Fibroblast of skin of scalp (primary cell): ENCODE measurements at places on chromosomes 7 and 10.

DNA sequence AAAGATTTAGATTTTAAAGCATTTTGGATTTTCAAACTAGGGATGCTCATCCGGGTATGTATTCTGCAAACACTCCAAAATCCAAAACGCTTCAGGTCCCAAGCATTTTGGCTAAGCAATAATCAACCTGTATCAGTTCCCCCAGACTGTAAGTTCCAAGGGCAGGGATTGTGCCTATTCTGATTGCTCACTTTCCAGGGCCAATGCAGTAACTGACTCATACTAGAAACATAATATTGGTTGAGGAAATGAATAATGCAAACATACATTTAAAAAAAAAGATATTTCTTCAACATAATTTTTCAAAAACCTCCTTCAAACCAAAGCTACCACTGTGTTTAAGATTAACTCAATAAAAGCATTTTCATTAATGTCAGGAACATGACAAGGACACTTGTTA lies 69.5 kb downstream of the HIBADH start:
- no peak for DNase-seq

DNA sequence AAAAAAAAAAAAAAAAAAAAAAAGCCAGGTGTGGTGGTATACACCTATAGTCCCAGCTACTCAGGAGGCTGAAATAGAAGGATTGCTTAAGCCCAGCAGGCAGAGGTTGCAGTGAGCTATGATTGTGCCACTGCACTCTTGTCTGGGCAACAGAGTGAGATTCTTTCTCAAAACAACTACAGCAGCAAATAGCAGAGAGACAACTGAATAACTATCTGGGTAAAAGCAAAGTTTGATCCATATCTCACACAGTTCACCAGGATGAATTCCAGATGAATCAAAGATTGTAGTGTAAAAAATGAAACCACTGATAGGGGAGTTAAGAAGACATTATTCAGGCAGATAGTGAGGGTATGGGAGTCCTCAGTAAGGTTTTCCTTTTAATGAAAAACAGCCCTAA lies 11.4 kb upstream of the NUB1 start:
- no peak for DNase-seq

GRCh38 chr7:129959471-129960203 lies 6.9 kb upstream of the UBE2H start:
- DNase-seq, result peak; percentile 11

DNA sequence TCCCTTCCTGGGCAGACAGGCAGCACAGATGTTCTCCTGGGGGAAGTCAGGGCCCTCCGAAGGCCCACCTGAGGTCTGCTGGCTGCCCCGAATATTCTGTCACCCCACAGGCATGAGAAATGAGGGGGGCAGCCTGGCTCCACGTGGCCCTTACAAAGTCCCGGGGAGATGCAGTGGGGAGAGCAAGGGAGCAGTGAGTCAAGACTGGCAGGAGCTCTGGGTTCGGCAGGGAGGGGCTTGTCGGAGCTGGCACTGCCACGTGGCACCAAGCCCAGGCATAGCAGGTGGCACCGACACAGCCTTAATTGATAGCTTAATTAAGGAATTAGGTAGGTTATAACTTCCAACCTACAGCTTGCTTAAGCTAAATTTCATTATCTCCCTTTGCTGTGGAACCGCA lies 163.9 kb downstream of the USP6NL start:
- DNase-seq, result no peak

DNA sequence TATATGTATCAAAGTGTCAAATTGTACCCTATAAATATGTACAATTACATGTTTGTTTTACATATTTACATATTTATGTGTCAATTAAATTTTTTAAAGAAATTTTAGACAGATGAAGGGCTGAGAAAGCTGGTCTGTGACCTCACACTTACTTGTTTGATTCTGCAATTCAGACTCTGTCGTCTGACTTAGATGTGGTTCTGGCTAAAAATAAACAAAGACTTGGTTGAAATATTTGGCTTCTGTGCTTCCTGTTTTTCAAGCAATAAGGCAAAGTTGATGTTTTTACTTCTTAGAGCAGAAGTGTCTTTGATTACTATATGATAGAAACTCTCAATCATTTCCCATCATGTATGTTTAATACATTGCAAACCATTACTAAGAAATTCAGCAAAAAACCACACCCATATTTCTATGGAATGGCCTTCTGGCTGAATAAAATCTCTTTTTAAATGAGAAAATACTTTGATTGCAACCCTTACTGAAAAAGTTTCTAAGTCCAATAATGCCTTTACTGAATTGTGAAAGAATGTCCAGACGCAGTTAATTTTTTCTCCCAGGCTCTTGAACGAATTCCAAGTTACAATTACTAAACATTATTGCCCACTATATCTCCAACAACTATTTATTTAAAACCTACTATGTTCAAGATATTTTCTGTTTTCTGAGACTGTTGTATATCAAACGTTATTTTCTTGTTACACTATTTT lies 59.5 kb upstream of the PRKG1 start:
- DNase-seq, result no peak

GRCh38 chr10:3330663-3331062 lies 158.1 kb upstream of the PITRM1 start:
- peak; percentile 58 for DNase-seq

DNA sequence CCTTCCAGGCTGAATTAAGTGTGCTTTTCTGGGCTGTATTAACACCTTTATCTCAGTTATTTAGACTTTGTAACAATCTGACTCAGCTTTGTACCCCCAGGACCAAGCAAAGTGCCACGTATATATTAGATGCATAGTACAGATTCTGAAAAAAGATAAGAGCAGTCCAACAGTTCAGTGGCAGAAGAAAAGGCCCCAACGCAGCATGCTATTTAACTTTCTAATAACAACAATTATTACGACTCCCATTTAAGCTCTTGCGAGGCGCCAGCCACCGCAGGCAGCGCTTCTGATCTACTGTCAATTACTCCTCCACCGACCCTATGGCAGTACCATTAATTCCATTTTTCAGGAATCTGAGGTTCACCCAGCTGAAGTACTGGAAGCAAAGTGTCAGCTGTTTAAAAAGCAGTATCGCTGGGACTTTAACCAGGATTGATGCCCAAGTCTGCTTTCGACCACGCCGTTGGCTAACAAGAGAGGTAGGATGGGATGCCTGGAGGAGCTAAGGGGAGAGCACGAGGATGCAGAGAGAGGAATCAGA lies 638 bp downstream of the LIPA start:
- no peak for DNase-seq

- DNase-seq, result peak; percentile 98
Observed at GRCh38 chr10:89278034-89278535, 23.8 kb upstream of the IFIT2 start.

DNA sequence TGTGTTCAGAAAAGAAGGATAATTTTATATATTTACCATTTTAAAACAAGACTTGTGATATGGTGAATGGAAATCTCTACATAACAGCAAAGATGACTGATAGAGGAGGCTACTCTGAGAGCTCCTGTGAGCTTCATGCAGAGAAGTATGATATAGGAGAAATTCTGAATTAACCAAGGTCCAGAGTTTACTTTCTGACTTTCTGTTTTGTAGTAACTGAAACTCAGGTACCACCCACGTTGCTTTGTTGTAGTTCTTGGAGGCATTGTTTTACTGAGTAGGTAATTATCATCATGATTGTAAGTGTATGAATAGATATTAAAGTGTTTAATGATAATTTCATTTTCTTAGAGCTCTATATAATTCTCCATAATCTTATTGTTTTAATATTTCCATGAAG lies 18.0 kb upstream of the SFR1 start:
- no peak for DNase-seq

DNA sequence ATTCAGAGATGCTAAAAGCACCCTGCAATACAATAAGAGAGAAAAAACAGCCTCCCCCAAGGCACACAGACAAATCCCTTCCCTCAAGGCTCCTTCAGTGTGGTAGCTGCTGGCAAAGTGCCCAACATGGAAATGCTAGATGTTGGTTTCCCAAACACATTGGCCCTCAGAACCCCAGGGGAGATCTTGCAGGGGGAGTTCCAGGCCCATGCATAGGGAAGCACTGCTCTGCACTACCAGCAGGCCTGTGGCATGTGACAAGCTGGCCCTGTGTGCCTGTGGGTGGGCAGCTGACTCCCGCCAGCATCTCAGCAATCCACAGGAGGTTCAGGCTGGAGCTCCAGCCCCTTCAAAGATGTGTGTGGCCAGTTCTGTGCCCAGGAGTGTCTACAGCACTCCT lies 16.8 kb upstream of the CSGALNACT2 start:
- DNase-seq, result peak; percentile 43

DNA sequence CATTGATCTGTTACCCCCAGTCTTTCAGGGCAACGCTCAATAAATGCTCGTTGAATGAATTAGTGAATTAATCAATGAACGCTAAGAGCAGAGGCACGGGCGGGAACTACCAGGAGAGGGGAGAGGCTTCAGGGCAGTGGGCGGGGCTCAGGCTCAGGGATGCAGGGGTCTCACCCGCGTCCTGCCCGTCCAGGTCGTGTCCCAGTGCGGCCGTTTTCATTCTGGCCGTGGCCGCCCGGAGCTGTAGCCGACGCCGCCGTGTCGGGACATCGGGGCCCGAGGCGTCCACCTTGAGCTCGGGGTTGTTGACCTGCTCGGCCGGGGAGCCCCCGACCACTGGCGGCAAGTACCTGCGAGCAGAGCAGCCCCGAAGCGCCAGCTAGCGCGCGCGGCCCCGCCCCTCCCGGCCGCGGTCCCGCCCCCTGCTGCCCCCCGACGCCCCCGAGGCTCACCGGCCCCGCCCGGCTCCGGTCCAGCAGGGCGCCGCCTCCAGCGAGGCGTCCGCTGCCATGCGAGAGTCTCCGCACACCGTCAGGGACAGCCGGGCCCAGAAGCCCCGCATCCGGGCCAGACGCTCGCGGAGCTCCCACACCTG lies 2.8 kb upstream of the GAL3ST4 start:
- DNase-seq, result no peak

DNA sequence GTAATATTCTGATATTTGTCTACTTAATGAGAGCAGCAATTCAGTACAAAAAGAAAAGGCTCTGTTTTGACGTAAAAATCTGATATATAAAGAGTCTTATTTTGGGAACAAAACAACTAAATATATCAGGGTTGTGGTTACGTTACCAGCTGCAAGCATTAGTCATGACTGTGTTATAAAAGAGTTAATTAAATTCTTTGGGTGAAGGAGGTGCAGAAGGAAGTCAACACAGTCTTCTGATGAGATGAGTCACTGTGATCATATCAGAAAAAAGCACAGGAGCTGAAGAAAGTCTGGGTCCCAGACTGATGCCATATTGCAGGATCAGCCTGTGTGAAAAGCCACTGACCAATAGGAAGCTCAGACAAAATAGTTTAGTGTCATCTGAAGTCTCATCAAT lies 234.3 kb upstream of the TEX47 start:
- DNase-seq, result peak; percentile 67

- no peak for DNase-seq
Observed at GRCh38 chr10:27626890-27627289, 118.7 kb downstream of the MKX start.

DNA sequence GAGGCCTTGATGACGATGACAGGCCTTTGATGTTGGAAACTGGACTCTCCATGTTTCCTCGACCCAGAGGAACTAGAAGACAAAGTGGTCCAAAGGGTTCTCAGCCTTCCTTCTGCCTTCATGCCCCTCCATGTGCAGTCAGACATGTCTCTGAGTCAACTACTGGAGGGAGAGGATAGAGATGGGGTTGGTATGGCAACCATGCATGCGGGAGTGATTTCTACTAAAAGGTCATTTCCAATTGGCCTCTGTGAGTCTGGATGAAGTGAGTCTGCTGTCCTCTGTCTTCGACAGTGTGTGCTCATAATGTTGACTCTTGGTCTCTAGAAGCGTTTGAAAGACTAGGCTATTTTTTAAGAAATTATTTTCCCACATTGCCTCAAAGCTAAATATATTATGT lies 29.2 kb downstream of the STK17A start:
- DNase-seq, result no peak

DNA sequence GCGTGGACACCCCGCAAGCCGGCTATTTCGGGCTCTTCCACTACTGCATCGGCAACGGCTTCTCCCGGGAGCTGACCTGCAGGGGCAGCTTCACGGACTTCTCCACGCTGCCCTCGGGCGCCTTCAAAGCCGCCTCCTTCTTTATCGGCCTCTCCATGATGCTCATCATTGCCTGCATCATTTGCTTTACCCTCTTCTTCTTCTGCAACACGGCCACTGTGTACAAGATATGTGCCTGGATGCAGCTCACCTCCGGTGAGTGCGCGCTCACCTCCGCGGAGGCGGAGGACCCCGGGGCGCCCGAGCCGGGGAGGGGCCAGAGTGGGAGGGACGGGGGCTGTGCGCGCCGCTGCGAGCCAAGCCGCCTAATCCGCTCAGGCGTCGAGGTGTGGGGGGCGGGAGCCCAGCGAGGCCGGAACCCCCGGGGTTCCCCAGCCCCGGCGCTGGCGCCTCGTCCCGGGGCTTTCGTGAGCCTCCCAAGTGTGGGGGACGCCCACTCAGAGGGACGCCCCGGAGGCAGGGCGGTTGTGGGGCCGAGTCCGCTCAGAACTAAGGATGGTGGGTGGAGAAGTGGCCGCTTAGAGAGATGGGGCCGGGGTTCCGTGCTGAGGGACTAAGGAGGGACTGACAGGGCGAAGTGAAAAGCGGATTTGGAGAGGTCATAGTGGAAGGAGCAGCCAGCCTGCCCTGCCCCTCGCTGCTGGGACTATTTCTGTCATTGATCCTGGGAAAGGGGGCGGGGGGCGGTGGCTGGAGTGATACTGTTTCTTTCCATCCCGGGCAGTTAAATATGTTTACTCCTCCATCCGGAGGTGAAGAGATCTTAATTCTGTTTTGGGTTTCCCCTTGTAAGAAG lies 795 bp downstream of the LHFPL3 start:
- DNase-seq, result no peak

DNA sequence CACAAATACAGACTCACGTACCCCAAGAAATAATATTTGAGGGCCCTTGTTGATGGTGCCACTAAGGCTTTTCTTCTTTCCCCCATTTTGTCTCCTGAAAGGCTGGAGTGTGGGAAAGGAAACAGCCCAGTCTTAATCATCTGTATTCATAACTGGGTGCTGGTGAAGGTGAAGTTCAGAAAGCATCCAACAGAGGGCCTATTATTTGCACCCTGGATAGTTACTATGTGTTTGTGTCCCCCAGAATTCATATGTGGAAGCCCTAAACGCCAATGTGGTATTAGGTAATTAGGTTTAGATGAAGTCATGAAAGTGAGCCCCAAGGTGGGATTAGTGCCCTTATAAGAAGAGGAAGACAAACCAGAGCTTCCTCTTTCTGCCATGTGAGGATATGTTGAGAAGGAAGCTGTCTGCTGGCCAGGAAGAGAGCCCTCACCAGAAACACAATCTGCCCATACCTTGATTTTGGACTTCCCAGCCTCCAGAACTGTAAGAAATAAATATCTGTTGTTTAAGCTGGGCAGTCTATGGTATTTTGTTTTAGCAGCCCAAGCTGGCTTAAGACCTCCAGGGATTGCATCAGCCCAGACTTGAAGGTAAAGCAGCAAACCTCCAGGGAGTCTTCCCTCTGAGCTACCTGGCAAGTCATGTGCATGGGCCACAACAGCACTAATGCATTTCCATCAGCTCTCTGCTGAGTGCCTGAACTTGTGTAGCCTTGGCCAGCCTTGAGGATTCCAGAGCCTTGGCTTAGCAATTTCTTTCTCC lies 90.0 kb upstream of the ADRB1 start:
- DNase-seq, result no peak

- no peak for DNase-seq
Observed at GRCh38 chr7:28465697-28466096, 53.4 kb downstream of the CREB5 start.

- peak; percentile 77 for DNase-seq
Observed at GRCh38 chr10:63005246-63005645, 127.9 kb upstream of the NRBF2 start.

- DNase-seq, result no peak
Observed at GRCh38 chr10:93742633-93743349, 14.9 kb upstream of the LGI1 start.

GRCh38 chr7:117837841-117838240 lies 35.4 kb downstream of the CTTNBP2 start:
- DNase-seq, result no peak

- DNase-seq, result no peak
Observed at GRCh38 chr7:156158693-156159092, 346.4 kb upstream of the SHH start.
